Activated T-cell treated with anti-CD3 and anti-CD28 coated beads, Interleukin-2, amount 50 U/mL, for 24 hours (primary cell): ENCODE measurements at places on chromosomes 11 and 22.
A peak's percentile ranks its signal among the peaks of the same experiment; 100 is the strongest.

DNA sequence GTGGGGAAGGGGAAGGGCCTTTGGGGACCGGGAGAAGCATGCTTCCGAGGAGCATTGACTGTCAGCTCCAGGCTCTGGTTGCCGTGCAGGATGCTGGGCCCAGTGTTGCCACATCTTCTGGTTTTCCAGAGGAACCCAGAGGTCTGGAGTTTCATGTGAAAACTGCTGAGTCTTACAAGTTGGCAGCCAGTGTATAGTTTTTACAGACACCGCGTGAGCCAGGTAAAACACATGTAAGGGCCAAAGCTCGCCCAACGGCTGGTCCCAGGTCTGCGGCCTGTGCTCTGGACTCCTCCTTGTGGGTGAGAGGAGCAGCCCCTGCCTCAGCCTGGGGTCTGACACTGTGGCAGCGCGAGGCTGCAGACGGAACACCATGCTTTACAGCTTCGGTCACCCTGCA lies 18.4 kb upstream of the SORL1-AS1 start:
- H3K27ac ChIP-seq, result peak overlapping the region; percentile 86
- H3K36me3 ChIP-seq, result peaks cover 61% of the 10 kb centered on the region
- H3K4me3 ChIP-seq, result no peak overlapping the region
- DNase-seq, result no peak

- peaks cover 52% of the 10 kb centered on the region for H3K4me1 ChIP-seq
- DNase-seq, result peak; percentile 76
- peak overlapping the region; percentile 94 for H3K4me3 ChIP-seq
- H3K27ac ChIP-seq, result peak overlapping the region; percentile 100
- peaks cover 90% of the 10 kb centered on the region for H3K36me3 ChIP-seq
These were observed 602 bp downstream of the EWSR1 start for GRCh38 chr22:29268511-29269229.

DNA sequence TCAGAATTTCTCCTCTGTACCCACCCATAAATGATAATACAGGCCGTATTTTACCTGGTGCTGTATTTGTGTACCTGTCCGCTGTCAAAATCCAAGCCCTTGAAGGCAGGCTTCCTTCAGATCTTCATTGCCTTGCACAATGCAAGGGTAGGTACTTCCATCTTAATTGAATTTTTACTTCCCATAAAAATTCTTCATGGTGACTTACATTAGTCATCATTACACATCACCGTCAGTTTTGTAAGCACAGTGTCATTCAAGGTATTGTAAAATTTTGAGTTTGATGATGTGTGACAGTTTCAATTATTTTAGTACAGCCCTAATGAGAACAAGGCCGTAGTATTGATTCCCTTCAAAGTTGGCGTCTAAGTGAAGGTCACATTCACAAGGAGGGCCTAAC lies 770 bp upstream of the TSG101 start:
- H3K36me3 ChIP-seq, result peaks cover 46% of the 10 kb centered on the region
- DNase-seq, result no peak
- H3K4me1 ChIP-seq, result peaks cover 46% of the 10 kb centered on the region

DNA sequence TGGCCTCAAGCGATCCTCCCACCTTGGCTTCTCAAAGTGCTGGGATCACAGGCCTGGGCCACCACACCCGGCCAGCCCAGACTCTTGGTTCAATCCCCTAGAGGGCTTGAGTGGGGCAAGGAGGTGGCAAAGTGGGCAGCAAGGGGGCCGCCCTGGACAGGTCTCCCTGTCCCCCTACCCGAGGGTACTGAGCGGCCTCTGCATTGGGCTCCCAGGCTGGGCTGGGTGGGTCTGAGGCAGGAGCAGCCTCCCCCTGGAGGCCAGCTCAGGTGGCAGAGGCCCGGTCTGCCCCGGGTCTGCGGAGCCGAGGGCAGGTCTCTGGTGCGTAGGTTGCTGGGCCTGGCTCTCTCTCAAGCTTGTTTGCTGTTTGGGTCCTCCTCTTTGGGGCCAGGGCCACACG lies 22.4 kb upstream of the CCDC188 start:
- H3K27ac ChIP-seq, result no peak overlapping the region
- no peaks in the 10 kb centered on the region for H3K27me3 ChIP-seq
- no peak for DNase-seq
- no peak overlapping the region for H3K4me3 ChIP-seq

DNA sequence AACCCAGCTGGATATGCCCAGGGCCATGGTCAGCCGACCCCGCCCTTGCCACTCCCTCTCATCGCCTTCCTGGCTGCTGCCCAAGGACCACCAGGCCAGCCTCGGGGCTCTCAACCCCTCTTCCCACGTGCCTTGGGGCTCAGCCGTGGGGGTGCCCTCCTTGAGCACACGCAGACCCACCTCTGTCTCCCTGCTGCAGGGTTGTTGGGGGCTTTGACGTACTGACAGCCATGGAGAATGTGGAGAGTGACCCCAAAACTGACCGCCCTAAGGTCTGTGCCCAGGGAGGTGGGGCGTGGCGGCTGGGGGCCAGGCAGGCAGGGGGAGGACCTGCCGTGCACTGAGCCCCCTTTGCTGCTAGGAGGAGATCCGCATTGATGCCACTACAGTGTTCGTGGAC lies 28.6 kb downstream of the PPIL2 start:
- no peak overlapping the region for H3K4me3 ChIP-seq
- peaks cover 82% of the 10 kb centered on the region for H3K36me3 ChIP-seq
- H3K27ac ChIP-seq, result no peak overlapping the region
- peaks cover 17% of the 10 kb centered on the region for H3K4me1 ChIP-seq
- DNase-seq, result no peak

DNA sequence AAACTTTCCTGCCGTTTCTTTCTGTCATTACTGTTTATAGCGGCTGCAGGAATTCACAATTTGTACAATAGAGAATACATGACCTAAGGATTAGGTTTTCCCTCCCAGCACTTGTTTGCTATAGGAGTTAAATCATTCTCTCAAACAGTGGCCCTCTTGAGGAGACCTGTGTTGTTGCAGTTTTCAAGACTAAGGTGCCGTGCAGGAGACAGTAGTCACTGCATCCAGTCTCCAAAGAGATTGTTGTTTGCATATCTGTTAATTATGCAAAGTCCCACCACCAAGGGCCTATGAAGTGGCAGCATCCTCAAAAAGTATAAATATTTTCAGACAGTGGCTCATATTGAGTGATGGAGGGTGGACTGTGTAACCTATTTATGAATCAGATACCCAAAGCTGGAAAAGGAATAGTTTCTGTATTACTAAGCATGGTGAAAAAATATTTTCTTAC lies 2.3 kb downstream of the PRSS23 start:
- no peak overlapping the region for H3K27ac ChIP-seq
- no peaks in the 10 kb centered on the region for H3K36me3 ChIP-seq
- H3K4me3 ChIP-seq, result no peak overlapping the region
- peaks cover 70% of the 10 kb centered on the region for H3K4me1 ChIP-seq

- peaks cover 76% of the 10 kb centered on the region for H3K36me3 ChIP-seq
- DNase-seq, result no peak
- no peak overlapping the region for H3K4me3 ChIP-seq
- H3K27ac ChIP-seq, result peak overlapping the region; percentile 15
These were observed 25.7 kb downstream of the CEP57 start for GRCh38 chr11:95816037-95816436.

DNA sequence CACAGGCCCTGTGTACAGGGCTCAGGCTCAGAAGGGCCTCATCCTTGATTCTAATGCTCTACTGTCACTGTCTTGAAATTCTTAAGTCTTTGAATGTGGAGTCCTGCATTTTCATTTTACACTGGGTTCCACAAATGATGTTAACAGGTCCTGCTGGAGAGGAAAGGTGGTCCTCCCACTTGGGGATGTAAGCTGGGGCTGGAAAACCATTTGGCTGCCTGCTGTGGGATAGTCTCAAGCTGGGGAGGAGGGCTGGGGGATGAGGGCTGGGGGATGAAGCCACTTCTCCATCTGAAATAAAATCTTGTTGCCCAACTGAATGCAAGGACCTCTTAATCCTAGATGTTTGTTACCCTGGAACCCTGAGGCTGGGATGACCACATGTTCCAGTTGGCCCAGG lies 423.0 kb downstream of the TENM4 start:
- no peak for DNase-seq
- H3K36me3 ChIP-seq, result no peaks in the 10 kb centered on the region
- peaks cover 26% of the 10 kb centered on the region for H3K27me3 ChIP-seq
- no peak overlapping the region for H3K27ac ChIP-seq

- H3K27me3 ChIP-seq, result no peaks in the 10 kb centered on the region
- no peak overlapping the region for H3K4me3 ChIP-seq
- no peak for DNase-seq
- H3K36me3 ChIP-seq, result no peaks in the 10 kb centered on the region
- no peaks in the 10 kb centered on the region for H3K4me1 ChIP-seq
These were observed 71.3 kb downstream of the TSPAN18 start for GRCh38 chr11:44797886-44798606.

DNA sequence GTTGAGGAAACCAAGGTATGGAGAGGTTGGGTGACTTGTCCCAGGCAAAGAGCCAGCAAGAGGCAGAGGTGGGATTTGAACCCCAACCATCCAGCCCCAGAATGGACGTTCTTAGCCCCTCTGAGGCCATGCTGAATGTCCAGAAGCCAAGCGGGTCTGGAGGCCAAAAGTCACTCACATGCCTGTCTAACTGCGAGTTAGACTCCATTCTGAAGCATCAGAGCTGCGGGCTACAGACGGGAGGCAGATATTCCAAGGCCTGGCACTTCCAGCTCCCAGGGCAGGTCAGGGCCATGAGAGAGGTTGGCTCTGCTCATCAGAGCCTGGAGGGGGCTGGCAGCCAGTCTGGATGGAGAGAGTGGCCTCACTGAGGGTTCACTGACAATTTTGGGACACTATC lies 616.5 kb downstream of the BRD1 start:
- H3K36me3 ChIP-seq, result no peaks in the 10 kb centered on the region
- H3K27ac ChIP-seq, result no peak overlapping the region
- peaks cover 41% of the 10 kb centered on the region for H3K27me3 ChIP-seq

DNA sequence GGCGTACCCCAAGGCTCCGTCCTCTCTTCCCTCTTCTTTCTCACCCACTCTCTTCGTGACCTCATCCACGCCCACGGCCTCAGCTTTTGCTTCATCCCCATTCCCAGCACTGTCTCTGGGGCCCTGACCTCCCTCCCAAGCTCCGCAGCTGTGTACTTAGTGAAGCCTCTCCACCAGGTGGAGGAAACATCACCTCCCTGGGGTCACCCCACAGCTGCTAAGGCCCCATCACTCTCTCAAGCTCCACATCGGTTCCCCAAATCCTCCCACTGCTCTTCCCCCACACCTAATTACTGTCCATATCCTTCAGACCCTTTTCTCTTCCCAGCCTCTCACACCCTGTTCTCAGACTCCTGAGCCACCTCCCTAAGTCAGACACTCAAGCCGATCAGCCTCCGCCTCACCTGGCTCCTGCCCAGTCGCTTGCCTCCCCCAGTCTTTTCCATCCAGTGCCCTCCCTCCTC lies 7.9 kb upstream of the SYT7 start:
- no peak overlapping the region for H3K27ac ChIP-seq
- peaks cover 14% of the 10 kb centered on the region for H3K4me1 ChIP-seq
- H3K36me3 ChIP-seq, result no peaks in the 10 kb centered on the region
- H3K4me3 ChIP-seq, result peak overlapping the region; percentile 63
- no peak for DNase-seq

DNA sequence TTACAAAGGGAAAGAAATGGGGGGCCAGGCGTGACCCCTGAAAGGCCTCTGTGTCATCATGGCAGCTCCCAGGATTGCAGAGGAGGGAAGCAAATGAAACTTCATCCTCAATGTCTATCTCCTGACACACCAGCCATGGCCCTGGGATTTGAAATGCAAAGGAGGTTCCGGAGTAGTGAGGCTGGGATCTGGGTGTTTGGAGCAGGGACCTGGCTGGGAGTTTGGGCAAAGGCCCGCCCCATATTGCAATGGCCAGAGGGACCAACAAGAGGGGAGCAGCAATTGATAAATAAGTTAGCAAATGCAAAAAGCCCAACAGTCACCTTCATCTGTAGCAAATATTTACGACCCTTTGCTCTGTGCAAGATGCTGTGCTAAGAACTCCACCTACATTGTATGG lies 77.7 kb upstream of the CCND1 start:
- H3K4me3 ChIP-seq, result no peak overlapping the region
- H3K36me3 ChIP-seq, result no peaks in the 10 kb centered on the region
- DNase-seq, result no peak
- peaks cover 53% of the 10 kb centered on the region for H3K27me3 ChIP-seq

- no peak overlapping the region for H3K4me3 ChIP-seq
- DNase-seq, result no peak
- no peak overlapping the region for H3K27ac ChIP-seq
- no peaks in the 10 kb centered on the region for H3K27me3 ChIP-seq
- no peaks in the 10 kb centered on the region for H3K36me3 ChIP-seq
These were observed 661.5 kb downstream of the LRRC4C start for GRCh38 chr11:40797981-40798380.

- H3K27me3 ChIP-seq, result no peaks in the 10 kb centered on the region
- no peak overlapping the region for H3K27ac ChIP-seq
- DNase-seq, result no peak
These were observed 19.4 kb downstream of the SYNGR1 start for GRCh38 chr22:39369186-39369585.

DNA sequence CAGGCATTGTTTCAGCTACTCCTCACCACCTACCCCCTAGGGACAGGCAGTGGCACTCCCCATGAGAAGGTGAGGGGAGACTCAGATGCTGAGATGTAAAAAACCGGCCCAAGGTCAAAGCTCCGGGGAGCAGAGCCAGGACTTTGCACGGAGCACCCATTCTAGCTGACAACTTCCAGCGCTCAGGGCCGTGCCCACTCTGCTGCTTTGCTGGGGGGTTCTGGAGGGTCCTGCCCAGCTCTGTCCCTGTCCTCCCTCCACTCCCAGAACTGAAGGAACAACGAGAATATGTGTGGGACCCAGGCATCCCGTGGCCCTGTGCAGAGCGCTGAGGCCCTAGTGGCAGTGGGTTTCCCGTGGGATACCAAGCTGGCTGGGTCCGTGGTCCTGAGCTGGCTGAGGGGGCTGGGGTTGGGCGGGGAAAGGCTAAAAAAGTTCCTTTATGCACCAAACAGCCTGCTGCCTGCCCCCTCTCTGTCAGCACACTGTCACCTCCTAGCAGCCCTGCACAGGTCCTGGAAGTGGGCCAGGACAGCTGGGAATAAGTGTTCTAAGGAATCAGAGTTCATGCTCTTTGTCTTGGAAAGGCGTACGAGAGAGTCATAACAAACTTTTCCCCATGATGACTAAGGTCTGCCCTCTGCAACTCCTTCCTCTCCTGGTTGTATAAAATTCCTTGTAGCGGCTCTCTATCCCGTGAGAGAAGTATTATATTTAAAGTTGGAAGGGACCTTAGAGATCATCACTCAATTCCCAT lies 1.9 kb downstream of the MS4A10 start:
- H3K36me3 ChIP-seq, result no peaks in the 10 kb centered on the region
- H3K4me1 ChIP-seq, result no peaks in the 10 kb centered on the region
- DNase-seq, result no peak
- no peaks in the 10 kb centered on the region for H3K27me3 ChIP-seq
- no peak overlapping the region for H3K4me3 ChIP-seq

DNA sequence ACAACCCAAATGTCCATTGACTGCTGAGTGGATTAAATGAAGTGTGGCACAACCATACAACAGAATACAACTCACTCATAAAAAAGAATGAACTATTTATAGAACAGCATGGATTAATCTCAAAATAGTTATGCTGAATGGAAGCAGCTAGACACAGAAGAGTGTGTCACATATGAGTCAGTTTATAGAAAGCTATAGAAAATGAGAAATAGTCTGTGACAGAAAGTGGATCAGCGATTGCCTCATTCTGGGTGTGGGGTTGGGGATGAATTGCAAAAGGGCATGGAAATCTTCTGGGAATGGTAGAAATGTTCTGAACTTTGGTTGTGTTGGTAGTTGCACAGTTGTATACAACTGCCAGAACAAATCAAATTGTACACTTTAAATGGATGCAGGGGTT lies 37.4 kb downstream of the PRR5L start:
- no peak for DNase-seq
- no peak overlapping the region for H3K27ac ChIP-seq
- H3K4me3 ChIP-seq, result no peak overlapping the region
- H3K27me3 ChIP-seq, result peaks cover 2% of the 10 kb centered on the region
